ENCODE measurements at places on chromosomes 3 and 15.
A peak's percentile ranks its signal among the peaks of the same experiment; 100 is the strongest.

DNA sequence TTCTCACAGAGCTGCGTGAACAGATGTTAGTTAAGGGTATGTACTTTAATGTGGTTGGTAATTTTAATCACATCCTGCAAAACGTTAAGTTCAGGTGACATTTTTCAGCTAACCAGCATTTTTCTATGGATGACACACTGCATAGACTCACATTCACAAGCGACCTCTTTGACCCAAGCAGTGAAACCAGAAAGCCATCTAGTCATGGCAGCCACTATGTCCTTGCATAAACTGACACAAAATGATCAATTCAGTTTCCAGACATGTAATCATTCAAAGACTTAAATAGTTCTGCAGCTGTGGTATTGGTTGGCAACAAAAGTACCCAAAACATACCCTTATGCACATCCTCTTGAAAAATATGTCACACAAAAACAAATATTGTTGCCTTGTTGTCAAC lies 7.4 kb upstream of the CAPN7 start:
- DNase-seq = no peak

DNA sequence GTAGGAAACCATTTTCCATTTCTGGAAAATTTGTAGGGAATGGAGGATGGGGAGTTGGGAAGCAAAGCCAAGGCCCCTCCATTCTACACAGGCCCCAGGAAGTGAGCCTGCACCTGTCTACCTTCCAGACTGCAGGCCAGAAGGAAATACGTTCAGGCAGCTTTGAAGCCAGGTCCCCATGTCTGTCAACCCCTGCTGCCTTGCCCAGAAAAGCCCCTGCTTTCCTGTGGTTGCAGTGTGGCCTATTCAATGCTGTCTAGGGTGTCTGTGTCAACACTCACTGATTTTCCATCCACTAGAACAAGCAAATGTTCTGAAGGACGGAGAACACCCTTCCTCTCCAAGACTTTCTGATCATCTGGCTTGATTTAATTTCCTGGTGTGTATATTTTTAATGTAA lies 281.9 kb downstream of the TLE3 start:
- no peak for DNase-seq

DNA sequence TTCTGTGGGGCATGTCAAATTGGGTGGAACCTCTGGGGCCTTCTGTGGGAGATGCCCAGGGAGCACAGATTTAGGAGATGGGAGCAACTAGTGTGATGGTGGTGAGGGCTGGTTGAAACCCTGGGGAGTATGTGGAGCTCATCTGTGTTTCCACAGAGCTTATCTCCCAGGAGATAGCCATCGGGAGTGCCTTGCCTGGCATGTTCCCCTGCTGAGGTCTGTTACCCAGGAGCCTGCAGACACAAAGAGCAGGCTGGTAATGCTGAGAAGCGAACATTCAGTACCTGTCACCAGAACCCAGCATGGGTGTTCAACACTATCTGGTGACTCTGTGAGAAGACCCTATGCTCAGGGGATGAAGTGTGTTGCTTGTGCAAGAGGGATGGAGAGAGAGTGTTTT lies 85.0 kb downstream of the CLSTN2 start:
- DNase-seq = no peak

GRCh38 chr15:90582553-90582952 lies 52.8 kb downstream of the CRTC3 start:
- no peak for DNase-seq

GRCh38 chr15:26697913-26698312 lies 75.0 kb downstream of the GABRB3 start:
- no peak for DNase-seq

- peak; percentile 64 for DNase-seq
Observed at GRCh38 chr3:187902936-187903335, 157.7 kb upstream of the BCL6 start.

DNA sequence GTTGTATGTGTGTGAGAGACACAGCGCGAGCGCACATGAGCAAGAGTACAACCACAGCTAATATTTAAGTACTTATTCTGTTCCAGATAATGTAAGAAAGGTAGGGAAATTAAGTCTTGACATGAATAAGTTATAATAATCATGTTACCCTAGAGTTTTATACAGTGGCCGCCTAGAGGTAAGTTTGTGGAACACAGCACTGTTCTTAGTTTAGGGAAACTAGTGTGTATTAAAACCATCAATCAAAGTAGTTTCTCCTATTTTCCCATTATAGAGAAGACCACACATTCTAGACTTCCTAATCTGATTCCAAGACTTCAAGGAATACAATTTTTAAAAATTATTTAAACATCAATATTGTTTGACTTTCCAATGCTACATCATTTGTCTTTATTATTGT lies 9.5 kb downstream of the ALDH1A2 start:
- DNase-seq = no peak

DNA sequence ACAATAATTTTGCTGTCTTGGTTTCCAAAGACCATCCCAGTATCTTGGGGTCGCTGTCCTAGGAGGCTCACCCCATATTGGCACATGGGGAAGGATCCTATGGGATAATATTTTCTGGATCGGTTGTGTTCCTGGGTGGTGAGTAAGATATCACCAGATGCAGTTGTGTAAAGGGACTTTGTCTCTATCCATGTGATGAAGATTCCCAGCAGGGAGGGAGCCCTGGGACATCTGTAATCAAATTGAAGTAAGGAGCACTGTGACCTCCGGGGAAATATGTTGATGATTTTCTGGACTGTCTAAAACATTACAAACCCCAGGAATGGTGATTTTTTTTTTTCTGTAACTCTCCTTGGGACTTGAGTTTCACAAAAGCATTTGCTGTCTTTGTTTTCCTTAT lies 36.2 kb upstream of the LRTM1 start:
- no peak for DNase-seq

- DNase-seq = peak; percentile 65
Observed at GRCh38 chr15:68578175-68578979, 416 bp upstream of the CORO2B start.

DNA sequence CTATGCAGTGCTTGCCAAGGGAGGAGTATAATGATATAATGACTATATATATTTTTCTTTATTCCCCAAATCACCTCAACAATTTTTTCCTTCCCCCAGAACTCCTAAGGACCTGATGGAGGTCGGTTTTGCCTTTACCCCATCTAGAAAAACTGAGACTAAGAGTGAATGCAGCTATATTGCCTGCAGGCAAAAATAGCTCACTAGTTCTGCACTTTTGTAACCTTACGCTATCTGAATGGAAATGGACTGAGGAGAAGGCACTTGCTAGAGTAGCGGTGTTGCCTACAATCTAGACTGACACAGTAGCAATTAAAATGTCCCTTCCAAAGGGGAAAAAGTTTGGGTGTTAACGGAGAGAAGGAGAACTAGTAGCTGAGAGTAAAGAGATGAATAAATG lies 379.5 kb upstream of the SEMA6D start:
- no peak for DNase-seq

DNA sequence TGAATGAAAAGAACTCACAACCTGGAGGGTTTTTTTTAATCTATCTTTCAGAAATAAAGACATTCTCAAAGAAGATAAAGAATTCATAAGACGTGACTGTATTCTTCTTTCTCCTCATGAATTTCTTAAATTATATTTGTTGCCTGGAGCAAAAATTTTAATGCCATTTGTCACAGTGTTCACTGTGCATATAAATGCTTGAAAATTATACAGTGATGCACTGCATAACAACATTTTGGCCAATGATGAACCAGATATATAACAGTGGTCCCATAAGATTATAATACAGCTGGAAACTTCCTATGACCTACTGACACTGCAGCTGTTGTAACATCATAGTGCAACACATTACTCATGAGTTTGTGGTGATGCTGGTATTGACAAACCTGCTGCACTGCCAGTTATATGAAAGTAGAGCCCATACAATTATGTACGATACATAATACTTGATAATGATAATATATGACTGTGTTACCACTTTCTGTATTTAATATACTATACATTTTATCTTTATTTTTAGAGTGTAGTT lies 67.3 kb downstream of the P2RY1 start:
- peak; percentile 48 for DNase-seq

- no peak for DNase-seq
Observed at GRCh38 chr3:168828943-168829342, 733.2 kb upstream of the GOLIM4 start.

GRCh38 chr15:39641191-39641889 lies 60.5 kb downstream of the THBS1 start:
- no peak for DNase-seq

DNA sequence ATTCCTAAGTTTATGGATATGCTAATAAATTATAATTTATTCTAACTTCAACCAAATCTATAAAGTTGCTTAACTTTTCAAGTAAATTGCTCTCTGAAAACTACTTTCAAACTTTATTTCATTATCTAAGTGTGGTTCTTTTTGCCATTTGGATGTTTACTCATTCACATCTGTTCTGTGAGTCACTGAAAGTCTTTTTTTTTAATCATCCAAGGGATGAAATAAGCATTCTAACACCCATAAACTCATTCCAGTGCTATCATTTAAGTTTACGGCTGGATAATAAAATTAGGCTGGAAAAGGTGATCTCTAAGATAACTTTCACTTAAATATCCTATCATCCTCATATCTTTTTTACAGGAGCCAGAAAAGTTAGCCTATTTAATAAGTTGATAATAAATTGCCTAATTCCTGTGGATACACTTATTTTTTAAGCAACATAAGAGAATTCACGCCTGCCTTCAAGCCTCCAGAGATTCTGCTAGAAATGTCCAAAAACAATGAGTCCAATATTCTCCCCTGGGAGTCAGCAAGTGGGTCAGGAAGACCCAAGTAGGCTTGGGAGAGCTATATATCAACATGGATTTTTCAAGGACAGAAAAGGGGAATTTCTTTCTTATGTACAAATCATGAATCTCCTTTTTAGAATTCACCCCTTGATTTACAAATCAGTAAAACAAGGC lies 25.8 kb downstream of the SCG3 start:
- no peak for DNase-seq

DNA sequence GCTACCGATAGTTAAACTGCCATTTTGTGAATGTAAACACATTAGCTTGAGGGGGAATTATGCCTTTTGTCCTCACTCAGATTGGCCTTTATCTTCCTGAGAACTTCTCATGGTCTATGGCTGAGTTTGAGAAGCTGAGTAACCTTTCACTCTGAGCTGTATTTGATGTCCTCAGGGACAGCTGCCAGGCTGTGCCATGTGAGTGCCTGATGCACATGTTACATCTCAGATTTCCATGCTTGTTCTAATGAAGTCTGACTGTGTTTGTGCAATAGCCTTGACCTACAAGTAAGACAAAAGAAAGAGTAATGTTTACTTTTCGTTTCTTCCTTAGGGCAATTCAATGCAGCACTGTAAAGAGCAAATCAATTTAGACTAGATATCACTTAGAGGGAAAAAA lies 44.1 kb upstream of the ARL6 start:
- DNase-seq = no peak

DNA sequence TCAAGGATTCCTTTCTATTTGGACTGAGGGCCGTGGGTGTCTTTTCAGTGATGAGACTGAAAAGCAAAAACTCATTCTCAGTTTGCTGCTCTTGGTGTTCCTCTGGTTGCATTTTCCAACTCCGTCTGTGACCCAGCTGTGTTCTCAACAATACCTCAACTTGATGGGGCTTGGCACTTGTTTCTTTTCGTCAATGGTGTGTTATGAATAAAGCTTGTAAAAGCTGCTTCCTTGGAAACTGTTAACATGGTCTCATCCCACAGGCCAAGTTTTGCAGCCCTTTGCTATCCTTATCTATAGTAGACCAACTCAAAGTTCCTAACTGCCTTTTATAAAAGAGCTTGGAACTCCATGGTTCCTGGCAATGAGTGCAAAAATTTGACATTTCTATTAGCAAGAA lies 142.5 kb upstream of the UBE2E1 start:
- no peak for DNase-seq

GRCh38 chr3:48473617-48473952 lies 27.0 kb downstream of the ATRIP start:
- no peak for DNase-seq

- no peak for DNase-seq
Observed at GRCh38 chr3:157914882-157915281, 191.3 kb downstream of the SHOX2 start.

DNA sequence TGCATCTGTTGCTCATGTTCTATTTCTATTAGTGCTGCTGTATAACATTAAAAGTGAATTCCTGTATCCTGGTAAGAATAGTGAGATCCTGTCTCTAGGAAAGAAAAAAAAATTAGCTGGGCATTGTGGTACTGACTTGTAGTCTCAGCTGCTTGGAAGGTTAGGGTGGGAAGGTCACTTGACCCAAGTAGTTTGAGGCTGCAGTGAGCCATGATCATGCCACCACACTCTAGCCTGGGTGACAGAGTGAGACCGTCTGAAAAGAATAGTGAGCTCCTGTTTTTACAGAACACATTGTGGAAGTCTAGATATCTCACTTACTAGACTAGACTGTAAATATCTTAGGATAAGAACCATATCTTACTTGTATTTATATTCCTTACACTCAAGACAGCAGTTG lies 4.6 kb downstream of the ATP11B start:
- peak; percentile 27 for DNase-seq

- no peak for DNase-seq
Observed at GRCh38 chr3:170899455-170899854, 9.0 kb downstream of the EIF5A2 start.

DNA sequence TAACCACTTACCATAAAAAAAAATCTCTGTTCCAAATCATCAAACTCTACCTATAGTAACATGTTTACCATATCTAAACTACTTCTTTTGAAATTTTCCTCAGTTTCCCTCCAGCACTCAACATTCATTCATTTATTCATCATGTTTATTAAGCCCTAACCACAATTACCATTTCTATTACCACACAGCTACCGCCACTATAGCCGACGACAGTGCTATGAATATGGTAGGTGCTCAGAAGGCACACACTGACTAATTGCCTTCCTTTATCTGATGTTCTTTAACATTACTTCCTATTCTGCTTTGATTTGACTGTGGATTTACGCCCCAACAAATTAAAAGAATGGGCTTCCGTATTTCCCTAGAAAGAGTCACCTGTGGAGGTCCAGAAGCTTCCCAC lies 43.9 kb downstream of the GUCA1C start:
- no peak for DNase-seq

- DNase-seq = no peak
Observed at GRCh38 chr3:99575683-99576082, 62.7 kb upstream of the COL8A1 start.

- no peak for DNase-seq
Observed at GRCh38 chr15:52437646-52438045, 91.0 kb downstream of the MYO5A start.

- DNase-seq = no peak
Observed at GRCh38 chr15:65561934-65562333, 31.7 kb downstream of the HACD3 start.

GRCh38 chr3:36714343-36715086 lies 49.8 kb downstream of the DCLK3 start:
- DNase-seq = no peak
